ENCODE measurements at places on chromosomes 4 and X. TPM values are rescaled to one million over a fixed set of nuclear protein-coding genes. Genes with fewer than 3 reads are reported as not detected.

DNA sequence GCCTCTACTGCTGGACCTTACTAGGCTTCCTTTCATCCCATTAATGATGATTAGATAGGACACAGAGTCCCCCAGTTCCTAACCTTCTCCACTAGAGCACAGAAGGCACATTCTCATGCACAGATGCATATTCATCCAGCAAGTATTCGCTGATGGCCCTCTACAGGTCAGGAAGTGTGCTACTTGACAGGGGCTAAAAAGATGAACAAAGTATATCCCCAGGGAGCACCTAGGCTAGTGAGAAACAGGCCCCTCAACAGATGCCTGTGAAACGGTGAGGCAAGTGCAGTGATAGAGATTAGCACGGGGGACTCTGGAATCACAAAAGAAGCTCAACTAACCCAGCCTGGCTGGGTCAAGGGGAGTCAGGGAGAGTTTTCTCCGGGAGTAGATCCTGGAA, 95.8 kb downstream of the MGST2 start:
- peaks cover 37% of the 10 kb centered on the region for H3K4me1 ChIP-seq
- no peak overlapping the region for H3K27ac ChIP-seq
- H3K4me3 ChIP-seq: no peak overlapping the region
- DNase-seq: no peak

DNA sequence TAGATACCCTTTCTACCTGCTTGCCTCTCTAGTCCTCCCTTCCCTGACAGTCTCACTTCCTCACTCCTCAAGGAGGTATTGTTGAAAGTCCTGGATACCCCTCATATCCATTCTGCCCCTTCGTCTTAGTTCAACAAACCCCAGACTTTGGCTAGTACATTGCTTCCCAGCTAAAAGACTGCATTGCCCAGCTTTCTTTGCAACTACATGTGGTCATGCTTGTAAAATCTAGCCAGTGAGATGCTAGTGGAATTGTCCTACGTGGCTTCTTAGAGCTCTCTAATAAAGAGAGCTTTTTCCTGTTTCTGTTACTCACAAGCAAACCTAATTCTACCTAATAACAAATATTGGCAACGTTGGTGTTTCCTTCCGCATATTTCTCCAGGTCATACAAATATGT, 237.9 kb upstream of the PSAPL1 start:
- peaks cover 8% of the 10 kb centered on the region for H3K27me3 ChIP-seq
- H3K4me3 ChIP-seq: no peak overlapping the region
- DNase-seq: no peak
- H3K36me3 ChIP-seq: peaks cover 5% of the 10 kb centered on the region
- peaks cover 8% of the 10 kb centered on the region for H3K4me1 ChIP-seq

GRCh38 chr4:27248829-27249228, 388.2 kb downstream of the STIM2 start:
- no peak overlapping the region for H3K4me3 ChIP-seq
- H3K36me3 ChIP-seq: no peaks in the 10 kb centered on the region
- no peaks in the 10 kb centered on the region for H3K27me3 ChIP-seq
- no peak for DNase-seq

DNA sequence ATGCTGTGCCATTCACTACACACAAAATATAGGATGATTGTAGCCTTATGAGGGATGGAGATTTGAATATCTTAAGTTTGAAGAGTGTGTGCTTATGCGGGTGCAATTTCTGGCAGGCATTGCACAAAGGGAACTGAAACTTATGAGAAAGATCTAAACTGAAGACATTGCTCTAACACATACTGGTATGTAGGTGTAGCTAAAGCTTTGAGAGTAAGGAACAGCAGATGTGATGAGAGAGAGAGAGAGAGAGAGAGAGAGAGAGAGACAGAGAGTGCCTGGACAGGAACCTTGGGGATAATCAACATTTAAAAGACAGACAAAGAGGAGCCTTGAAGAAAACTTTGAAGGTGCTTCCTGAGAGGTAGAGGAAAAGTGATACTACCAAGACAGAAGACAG, 379.7 kb downstream of the SPRY1 start:
- no peaks in the 10 kb centered on the region for H3K4me1 ChIP-seq
- no peak for DNase-seq
- H3K27ac ChIP-seq: no peak overlapping the region
- no peaks in the 10 kb centered on the region for H3K36me3 ChIP-seq

DNA sequence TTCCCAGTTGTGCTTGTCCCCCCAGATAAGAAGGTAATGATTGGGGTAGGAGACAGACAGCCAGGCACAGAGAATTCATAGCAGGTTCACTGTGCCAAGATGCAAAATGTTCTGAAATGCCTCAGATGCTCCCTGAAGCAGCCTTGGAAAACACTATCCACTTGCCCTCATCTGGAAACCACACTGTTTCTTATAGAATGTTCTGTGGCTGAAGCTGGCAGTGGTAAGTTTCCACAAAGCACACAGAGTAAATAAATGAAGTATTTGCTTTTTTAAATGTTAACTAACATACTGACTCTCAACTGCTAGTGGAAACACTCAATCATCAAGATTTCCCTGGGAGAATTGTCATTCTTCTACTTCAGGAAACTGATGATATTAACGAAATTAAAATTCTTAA, 311.4 kb downstream of the PRDM5 start:
- peaks cover 5% of the 10 kb centered on the region for H3K36me3 ChIP-seq
- no peak for DNase-seq
- H3K4me1 ChIP-seq: no peaks in the 10 kb centered on the region
- no peak overlapping the region for H3K27ac ChIP-seq
- H3K4me3 ChIP-seq: no peak overlapping the region

DNA sequence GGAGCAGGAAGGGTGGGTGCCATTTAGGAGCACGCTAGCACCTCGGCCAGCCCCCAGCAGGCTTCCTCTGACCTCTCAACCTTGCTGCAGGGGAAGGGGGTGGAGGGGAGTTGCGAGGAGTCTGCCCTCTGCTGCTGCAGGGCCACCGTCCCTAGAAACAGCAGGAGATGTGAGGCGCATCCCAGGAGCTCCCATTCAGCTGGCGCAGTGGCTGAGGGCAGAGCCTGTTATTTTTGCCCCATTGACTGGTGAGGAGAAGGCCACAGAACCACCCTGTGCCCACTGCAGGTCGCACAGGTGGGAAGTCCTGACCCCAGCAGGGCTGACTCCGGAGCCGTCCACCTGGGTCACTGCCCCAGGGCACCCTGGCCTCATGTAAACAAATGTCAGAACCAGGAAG, 8.0 kb downstream of the PDE6B start:
- H3K4me1 ChIP-seq: no peaks in the 10 kb centered on the region
- DNase-seq: no peak
- no peak overlapping the region for H3K27ac ChIP-seq
- H3K27me3 ChIP-seq: peaks cover 13% of the 10 kb centered on the region
- no peaks in the 10 kb centered on the region for H3K36me3 ChIP-seq
- H3K4me3 ChIP-seq: no peak overlapping the region

- peaks cover 10% of the 10 kb centered on the region for H3K27me3 ChIP-seq
- no peaks in the 10 kb centered on the region for H3K4me1 ChIP-seq
- no peak overlapping the region for H3K27ac ChIP-seq
- H3K4me3 ChIP-seq: no peak overlapping the region
Measured at GRCh38 chr4:154184238-154184637, 307.4 kb downstream of the DCHS2 start.

P2RY4 gene
- total RNA-seq: 1.1 TPM

INPP4B gene
- total RNA-seq: 35.4 TPM

DNA sequence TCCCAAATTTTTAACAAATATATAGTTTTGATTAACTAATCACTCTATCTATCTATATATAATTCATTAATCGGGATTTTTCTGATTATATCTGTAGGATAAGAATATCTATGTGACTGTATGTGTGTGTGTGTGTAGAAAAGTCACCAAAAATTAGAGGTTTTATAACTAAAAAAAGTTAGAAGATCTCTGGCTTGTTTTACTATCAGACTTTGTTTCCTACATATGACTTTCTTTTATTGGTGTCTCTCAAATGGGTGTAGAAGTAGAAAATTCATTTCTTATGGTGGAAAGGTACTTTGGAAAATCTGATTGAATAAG, 26.7 kb upstream of the TMPRSS11D start:
- H3K4me3 ChIP-seq: no peak overlapping the region
- no peaks in the 10 kb centered on the region for H3K4me1 ChIP-seq
- no peak overlapping the region for H3K27ac ChIP-seq
- H3K36me3 ChIP-seq: no peaks in the 10 kb centered on the region
- no peak for DNase-seq

DNA sequence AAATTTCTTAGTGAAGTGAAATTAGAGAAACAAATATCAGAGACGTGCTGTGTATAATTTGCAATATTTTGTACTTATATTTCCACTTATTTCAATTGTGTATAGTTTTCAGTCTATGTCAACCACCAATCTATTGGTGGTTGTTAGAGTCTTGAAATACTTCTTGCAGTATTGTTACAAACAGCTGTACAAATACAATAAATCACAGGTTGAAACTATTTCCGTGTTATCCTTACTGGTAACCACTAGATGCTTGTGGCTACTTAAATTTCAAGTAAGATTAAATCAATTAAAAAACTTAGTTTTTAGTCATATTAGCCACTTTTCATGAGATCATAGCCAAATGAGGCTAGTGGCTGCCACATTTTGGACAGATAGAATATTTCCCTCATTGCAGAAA, 520.5 kb downstream of the GBA3 start:
- no peaks in the 10 kb centered on the region for H3K36me3 ChIP-seq
- no peak overlapping the region for H3K4me3 ChIP-seq
- no peaks in the 10 kb centered on the region for H3K4me1 ChIP-seq
- DNase-seq: no peak

VCX gene
- 0.41 TPM for total RNA-seq

- peaks cover 27% of the 10 kb centered on the region for H3K4me1 ChIP-seq
- peak within 1 kb of the TSS; percentile 96 for H3K27ac ChIP-seq
- H3K4me3 ChIP-seq: peak within 1 kb of the TSS; percentile 81
Measured at GRCh38 chr4:185396724-185397385, at the start of gene ANKRD37. Gene ANKRD37 (plus strand): TSS chr4:185396841. CDS start chr4:185396924, 83 bp downstream.

GRCh38 chr4:189060104-189060503, 880.6 kb upstream of the FRG1 start:
- peaks cover 5% of the 10 kb centered on the region for H3K36me3 ChIP-seq
- no peaks in the 10 kb centered on the region for H3K4me1 ChIP-seq
- H3K27ac ChIP-seq: no peak overlapping the region

- no peak for DNase-seq
- H3K4me3 ChIP-seq: no peak overlapping the region
- no peaks in the 10 kb centered on the region for H3K36me3 ChIP-seq
Measured at GRCh38 chr4:123916821-123917220, 520.2 kb downstream of the SPRY1 start.

DNA sequence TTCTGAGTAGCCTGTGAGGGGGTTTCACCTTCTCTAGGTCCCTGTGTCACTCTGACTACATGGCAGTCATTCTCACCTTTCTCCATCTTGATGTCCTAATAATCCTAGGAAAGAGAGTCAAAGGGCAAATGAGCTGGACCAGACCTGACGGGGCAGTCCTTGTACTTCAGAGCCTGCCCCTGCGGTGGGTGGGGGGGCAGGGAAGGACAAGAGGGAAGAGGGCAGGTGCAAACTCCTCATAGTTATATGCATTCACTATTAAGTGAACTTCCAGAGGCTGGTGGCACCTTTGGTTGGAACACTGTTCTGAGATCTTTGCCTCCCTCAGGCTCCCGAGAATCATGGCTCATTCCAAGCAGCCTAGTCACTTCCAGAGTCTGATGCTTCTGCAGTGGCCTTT, at the start of gene AWAT1:
AWAT1 (plus strand) TSS at position 301 of the 400 bp plus-strand sequence; CDS start at position 342, 41 bp downstream.
- H3K4me1 ChIP-seq: no peaks in the 10 kb centered on the region
- no peak within 1 kb of the TSS for H3K4me3 ChIP-seq
- H3K27ac ChIP-seq: no peak within 1 kb of the TSS
- peaks cover 14% of the 10 kb centered on the region for H3K27me3 ChIP-seq
- H3K36me3 ChIP-seq: no peaks in the 10 kb centered on the region
- no peak for DNase-seq

DNA sequence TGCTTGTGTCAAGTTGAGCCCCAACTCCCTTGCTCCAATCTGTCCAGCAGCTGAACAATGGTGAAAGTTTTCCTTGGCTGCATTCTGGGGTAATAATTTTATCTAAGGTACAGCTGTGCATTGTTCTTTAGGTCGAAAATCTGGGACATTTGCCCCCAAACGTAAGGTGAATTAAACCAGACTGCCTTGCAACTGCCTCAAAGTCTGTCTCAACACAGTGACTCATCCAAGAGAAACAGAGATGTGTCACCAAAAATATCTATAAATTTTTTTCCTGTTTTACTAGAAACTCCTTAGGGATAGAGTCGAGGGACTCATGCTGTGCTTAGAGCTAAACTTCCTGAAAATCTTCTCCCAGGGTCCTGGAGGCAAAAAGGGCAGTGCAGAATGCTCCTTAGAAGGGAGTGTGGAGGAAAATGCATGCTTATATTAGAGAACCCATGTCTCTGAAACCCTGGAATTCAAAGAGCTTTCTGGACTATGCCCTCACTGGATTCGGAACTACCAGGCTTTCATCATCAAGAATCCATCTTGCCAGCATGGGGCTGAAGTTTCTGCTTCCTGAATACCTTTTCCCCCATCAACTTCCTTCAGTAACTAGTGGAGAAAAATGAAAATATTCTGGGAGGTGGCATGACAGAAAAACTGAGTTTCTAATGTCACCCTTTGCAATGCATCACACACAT, 115.7 kb downstream of the PALLD start:
- H3K27me3 ChIP-seq: no peaks in the 10 kb centered on the region
- H3K4me1 ChIP-seq: peaks cover 18% of the 10 kb centered on the region
- no peak for DNase-seq
- H3K36me3 ChIP-seq: no peaks in the 10 kb centered on the region
- no peak overlapping the region for H3K27ac ChIP-seq

DNA sequence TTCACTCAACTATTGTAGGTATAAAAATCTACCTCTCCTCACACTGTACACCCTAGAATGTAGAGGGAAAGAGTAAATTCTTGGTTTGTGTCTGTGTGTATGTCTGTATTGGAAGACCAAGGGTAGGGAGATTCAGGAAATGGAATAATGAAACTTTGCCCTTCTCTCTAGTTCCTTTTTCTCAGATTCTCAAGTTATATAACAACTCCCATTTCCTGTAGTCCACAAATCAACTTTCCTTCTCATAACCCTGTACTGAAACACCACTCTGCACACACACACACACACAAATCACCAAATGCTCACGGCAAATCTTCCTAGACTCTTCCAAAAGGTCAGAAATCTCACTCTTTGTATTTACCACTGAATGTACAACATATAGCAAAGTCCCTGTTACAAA, 824.5 kb upstream of the DIAPH2 start:
- H3K36me3 ChIP-seq: no peaks in the 10 kb centered on the region
- H3K4me1 ChIP-seq: no peaks in the 10 kb centered on the region
- no peak for DNase-seq
- H3K4me3 ChIP-seq: no peak overlapping the region

Data from mesothelial cell of epicardium (in vitro differentiated cells).